ENCODE measurements at places on chromosomes 2 and 18.

DNA sequence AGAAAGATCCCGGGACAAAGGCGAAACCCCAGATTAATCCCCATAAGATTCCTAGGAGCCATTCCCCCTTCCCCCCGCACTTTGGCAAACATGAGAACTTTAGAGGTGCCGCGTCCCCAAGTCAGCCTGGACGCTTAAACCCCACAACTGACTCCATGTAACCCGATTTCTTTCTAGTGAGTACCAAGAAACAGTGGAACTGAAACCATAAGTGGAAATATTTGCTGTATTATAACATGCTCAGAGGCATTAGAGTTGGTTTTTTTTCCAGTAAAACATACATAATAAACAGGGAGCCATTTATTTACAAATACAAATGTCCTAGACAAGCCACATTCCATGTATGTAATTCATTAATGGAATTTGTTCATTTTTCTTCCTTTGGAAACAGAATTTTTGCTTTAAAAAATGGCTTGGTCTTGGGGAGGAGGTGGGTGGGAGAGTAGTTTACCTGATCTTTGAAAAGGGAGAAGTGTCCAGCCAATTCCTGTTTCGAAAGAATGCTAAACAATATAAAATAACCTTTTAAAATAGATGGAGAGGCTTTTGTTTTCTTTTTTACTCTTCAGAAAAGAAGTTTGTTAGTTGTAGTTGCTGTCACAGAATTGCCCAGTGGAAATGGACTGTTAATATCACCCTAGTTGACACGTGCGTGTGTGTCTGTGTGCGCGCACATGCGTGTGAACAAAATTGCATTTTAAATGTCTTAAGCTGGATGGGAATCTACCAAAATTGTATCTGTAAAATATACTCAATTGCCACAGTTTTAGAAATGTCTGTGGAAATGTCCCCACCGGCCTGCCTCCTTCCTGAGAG, 10.6 kb downstream of the POU3F3 start:
- no peak for DNase-seq

- no peak for DNase-seq
These were observed 176.8 kb upstream of the VRK2 start for GRCh38 chr2:57869758-57870344.

DNA sequence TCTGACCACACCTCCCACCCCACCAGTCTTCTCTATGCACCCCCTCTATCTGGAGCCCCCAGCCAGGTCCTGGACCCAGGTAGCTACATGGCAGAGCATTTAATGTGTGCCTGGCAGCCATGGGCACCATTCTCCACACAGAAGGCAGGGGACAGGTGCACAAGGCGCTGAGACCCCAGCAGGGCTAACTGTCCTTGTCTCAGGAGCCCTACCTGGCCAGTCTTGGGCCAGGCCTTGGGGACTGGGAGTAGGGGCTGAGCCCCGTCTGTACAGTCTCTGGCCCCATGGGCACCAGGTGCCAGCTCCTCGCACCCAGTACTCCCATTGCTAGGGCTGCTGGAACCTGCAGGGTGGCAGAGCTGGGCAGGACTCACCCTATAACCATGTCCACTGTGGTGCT, 2.9 kb downstream of the GNLY start:
- no peak for DNase-seq

GRCh38 chr2:17638196-17638743, 97.8 kb downstream of the VSNL1 start:
- no peak for DNase-seq

DNA sequence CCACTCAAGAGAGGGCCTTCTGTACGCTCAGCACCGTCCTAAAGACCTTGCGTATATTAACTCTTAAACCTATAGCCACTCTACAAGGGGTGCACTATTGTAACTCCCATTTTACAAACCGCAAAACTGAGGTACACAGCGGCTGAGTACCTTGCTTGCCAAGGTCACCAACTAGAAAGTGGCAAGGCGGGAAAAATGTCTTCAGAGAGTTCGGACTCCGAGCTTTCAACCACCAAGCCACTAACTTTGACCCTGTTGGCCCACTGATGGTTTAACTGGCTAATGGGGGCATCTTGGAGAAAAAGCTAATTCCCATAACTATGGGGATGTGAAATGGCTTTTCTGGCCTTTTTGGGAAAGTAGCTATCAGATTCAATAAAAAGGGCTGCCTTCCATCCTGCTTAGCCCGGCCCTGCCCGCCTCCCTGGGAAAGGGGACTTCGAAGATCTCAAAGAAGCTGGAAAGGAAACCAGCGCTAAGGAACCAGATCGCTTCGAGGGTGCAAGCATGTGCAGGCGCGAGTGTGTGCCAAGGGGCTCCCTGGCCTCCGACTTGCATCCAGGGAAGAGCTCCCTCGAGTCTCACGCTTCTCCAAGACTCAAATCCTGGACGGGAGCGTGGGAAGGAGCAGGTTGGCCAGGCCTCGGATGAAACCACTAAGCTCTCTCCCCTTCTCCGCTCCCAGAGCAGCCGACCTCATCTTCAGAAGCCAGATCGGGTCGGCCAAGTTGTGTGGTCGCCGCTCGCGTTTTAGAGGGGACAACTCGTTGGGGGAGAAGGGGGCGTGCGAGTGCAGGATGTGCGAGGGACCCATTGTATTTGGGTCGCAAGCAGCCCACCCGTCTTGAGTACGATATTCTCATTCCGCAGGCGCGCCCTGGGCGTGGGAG, 2.2 kb upstream of the SP5 start:
- no peak for DNase-seq

- DNase-seq = no peak
These were observed 103.5 kb upstream of the CTDP1 start for GRCh38 chr18:79575891-79576685.

- no peak for DNase-seq
These were observed 32.0 kb upstream of the NYAP2 start for GRCh38 chr2:225367482-225367881.

DNA sequence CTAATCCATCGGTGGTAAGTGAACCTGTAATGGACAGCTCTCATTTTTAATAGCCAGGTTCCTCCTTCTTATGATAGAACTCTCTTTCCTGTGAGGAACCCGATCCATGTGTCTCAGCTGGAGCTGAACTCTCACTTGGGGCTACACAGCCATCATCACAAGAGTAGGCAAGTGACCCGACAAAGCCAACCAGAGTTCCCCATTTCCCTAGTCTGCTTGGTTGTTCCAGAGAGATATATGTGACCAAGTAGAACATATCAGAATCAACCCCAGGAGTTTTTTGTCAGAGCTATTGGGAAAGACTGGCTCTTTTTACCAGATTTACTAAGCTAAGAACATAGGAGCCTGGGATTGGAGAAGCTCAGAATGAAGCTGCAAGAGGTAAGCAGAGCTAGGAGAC, 14.6 kb upstream of the HNRNPLL start:
- no peak for DNase-seq

- DNase-seq = peak; percentile 79
These were observed 63.4 kb downstream of the ZCCHC2 start for GRCh38 chr18:62586151-62586774.

DNA sequence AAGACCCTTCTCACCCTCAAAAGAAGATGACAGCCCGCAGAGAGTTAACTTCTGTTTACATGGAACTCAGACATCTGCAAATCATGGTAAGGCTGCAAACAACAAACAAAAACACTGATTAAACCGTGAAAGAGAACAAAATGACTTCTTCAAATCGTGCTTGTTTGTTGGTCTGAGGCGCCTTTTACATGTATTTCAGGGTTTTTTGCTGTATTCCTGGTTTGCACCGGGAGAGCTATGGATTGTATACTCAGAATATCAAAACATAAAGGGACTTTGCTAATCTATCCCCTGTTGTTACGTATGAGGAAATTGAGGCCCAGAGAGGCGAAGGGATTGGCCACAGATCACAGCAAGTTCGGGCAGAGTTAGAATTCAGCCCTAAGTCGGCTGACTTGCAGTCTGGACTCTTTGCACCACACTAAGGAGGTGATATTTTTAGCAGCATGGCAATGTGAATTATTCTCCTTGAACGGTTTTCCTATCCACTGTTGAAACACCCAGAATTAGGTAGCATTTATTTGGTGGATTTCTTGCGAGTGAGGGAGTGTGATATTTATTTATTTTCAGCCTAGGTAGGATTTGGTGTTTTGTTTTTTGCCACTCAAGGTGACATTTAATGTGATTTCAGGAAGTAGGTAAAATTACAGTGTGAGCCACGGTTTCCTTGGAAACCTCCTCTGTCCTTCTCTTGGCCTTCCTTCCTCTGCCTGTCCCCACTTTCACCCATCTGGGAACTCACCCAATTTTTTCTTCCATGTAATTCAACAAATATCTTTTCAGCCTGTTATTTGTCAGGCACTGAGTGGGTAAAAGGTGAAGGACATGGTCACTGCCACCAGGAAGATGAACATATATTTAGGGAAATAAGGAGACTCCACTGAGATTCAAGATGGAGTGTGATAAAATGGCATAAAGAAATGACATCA, 980 bp upstream of the PDE6D start:
- DNase-seq = no peak

DNA sequence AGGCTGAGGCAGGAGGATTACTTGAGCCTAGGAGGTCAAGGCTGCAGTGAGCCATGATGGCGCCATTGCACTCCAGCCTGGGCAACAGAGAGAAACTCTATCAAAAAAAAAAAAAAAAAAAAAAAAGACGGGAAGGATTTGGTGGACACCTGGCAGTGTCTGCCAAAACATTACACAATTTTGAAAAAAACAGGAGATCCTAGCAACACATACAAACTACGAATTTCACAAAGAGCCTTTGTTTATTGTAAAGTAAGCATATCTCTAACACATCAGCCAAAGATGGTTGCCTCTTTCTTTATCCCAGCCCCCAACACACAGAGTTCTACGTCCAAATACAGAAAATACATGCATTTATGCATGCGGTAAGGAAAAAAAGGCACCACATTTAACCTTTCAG, 7.6 kb downstream of the GPR45 start:
- no peak for DNase-seq

DNA sequence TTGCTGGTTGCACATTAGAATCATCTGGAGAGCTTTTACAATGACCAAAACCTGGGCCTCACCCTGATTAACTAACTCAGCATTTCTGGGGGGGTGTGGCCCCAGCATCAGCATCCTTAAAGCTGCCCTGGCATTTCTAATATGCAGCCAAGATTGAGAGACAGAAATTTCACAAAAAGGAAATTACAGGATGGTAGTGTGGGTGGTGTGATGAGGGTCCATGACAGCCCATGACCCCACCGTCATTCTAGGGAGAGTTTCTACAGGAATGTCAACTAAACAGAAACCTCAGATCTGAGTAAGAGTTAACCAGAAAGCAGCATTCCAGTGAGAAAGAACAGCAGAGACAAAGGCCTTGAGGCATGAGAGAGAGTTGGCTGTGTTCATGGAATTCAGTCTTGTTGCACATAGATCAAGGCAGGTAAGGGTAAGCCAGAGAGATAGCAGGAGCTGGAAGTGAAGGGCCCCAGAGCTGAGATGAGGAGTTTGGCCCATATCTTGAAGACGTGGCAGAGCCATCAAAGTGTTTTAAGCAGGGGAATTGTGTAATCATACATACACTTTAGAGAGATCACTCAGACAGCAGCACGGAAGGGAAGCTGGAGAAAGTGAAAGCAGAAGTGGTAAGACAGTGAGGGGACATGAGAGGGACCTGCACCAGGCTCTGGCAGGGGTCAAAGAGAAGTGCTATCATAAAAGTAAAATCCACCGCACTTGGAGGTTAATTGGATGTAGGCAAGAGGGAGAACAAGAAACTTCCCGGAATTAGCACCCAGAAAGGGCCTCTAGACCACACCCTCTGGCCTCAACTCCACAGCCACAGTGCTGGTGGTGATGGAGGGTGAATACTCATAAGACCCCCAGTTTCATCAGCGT, 7.8 kb upstream of the TRABD2A start:
- no peak for DNase-seq

- DNase-seq = no peak
These were observed 35.2 kb downstream of the SKA1 start for GRCh38 chr18:50410008-50410407.

GRCh38 chr18:44700652-44701051, 20.0 kb downstream of the SETBP1 start:
- DNase-seq = no peak

- no peak for DNase-seq
These were observed 39.7 kb upstream of the NABP1 start for GRCh38 chr2:191638079-191638801.

- DNase-seq = no peak
These were observed 39.2 kb downstream of the C2orf76 start for GRCh38 chr2:119327431-119327830.

DNA sequence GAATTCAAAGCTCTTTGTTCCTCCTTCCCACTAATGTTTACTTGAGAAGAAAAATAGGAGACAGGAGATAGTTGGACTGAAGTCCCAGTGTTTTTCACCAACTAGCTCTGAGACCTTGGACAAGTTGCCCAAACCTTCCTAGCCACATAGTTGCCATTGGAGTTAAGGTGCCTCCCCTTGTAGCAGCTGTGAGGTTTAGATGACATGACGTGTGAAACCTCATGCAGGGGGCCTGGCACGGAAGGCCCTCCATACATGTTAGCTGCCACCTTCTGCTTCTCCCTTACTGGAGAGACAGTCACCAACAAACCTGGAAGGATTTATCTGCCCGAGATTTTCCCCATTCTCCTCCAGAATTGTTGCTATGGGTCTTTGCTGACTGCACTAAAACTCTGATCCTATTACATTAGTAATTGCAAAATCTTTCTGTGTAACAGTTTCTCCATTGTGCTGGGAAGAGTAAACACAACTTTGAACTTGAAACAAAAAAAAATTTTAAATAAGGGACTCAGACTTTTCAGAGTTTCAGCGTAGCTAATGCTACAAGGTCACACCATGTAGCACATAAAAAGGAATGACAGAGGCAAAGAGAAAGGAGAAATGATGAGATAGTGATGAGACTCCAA, 23.8 kb upstream of the CABYR start:
- DNase-seq = no peak

- DNase-seq = no peak
These were observed 4.3 kb upstream of the CAVIN2 start for GRCh38 chr2:191851158-191851557.

- DNase-seq = no peak
These were observed 71.8 kb downstream of the ID2 start for GRCh38 chr2:8753609-8754008.

- no peak for DNase-seq
These were observed 101.7 kb downstream of the GAREM1 start for GRCh38 chr18:32368991-32369390.

GRCh38 chr2:126825316-126825715, 73.4 kb upstream of the TEX51 start:
- peak; percentile 20 for DNase-seq

GRCh38 chr18:42181474-42181873, 226.4 kb downstream of the PIK3C3 start:
- DNase-seq = no peak

- DNase-seq = no peak
These were observed 35.6 kb downstream of the MAL start for GRCh38 chr2:95061119-95061512.

DNA sequence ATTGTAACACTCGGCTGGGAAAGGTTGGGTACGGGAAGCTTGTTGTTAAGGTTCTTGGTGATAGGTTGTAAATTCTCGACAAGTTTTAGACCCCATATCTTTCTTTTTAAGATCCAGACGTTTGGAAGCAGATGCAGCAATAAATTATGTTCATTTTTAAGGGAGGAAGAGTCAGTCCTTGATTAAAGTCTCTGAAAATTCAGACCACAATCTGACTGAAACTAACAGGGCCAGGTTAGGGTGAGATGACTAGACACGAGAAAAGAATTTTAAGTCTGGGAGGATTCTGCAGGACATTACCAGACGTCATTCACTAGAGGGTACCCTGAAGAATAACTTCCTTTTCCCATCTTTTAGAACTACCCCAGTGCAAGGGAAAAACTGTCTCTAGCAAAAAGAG, 16.1 kb downstream of the WIPF1 start:
- DNase-seq = no peak

- no peak for DNase-seq
These were observed 167.4 kb downstream of the SPAG16 start for GRCh38 chr2:213451542-213452239.

Data from anterior cingulate cortex (tissue), 58 donors.